ENCODE measurements at places on chromosomes 6 and 20. TPM values are rescaled to one million over a fixed set of nuclear protein-coding genes. Genes with fewer than 3 reads are reported as not detected.

DNA sequence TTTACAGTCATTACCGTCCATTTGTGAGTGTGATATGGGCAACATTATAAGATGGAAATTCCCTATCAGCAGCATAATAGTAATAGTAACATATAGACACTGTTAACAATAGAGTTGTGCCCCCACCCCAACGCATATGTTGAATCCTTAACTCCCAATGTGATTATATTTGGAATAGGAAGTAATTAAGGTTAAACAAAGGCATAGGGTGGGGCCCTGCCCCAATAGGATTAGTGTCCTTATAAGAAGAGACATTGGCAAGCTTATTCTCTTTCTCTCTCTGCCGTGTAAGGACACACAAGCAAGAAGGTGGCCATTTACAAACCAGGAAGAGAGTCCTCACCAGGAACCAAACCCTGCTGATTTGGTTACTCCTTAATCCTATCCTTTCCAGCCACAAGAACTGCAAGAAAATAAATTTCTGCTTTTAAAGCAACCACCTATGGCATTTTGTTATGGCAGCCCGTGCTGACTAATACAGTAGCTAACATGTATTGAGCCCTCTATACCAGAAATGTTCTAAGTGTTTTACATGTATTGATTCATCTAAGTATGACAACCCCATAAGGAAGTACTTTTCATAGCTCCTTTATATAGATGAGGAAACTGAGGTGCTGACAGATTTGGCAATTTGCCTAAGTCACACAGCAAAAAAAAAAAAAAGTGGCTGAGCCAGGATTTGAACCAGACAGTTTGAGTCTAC lies 114.2 kb downstream of the BCAS1 start:
- no peak for DNase-seq

DNA sequence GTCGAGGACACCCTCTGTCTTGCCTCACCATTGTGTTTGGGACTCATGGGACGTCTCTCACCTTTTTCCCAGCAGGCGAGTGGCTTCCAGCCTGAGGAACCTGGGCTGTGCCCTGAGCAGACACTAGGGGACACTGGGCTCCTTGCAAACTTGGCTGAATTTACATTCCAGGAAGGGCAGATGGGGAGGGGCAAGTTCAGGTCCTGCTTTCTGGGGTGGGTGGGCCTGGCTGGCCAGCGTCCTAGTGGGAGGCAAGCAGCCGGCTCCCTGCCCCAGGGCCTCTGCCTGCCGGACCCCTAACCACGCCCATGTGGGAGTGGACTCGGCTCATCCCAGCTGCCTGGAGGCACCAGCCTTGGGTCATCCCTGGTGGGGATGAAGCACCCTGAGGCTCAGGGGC lies 48.2 kb upstream of the MLN start:
- DNase-seq, result no peak

Gene NR2E1
- total RNA-seq, result not detected

- DNase-seq, result no peak
These were observed 68.4 kb downstream of the TFAP2C start for GRCh38 chr20:56697476-56697875.

DNA sequence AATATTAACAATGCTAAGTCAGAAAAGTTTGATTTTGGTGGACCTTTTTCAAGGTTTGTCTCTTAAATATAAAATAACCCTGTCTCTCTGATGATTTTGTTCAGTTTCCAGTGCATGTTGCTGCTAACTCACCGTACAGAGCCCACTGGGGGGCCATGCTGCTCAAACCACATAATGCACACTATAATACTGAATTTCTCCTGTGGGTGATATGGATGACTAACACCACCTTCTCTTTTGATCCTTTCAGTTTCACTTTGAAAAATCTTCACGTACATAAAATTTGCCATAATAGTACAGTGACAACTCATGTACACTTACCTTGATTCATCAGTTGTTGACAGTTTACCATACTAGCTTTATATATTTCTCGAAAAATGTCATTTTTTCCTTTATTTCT lies 506.6 kb upstream of the MAN1A1 start:
- DNase-seq, result no peak

Gene AVP
- total RNA-seq, result not detected

- no peak for DNase-seq
These were observed 82.2 kb upstream of the LRFN2 start for GRCh38 chr6:40669343-40669742.
